GM12878 (cell line): ENCODE measurements at places on chromosomes 13 and 19.

DNA sequence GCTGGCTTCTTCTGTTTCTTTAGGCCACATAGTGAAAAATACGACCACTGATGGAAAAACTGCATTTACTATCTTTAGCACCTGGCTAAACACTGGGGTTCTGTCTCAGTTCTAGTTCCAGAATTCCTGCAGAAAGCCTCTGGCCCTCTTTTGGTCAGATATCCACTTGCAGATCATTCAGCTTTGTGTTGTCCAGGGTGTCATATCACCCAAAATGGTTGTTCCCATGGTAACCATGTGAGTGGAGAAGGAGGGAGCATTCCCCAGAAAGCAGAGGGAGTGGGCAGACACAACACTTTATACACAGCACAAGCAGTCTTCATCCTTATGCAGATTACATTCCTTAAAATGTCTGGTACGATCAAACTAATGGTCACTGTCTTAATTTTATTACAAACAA lies 73.5 kb downstream of the CAB39L start:
- no peak for DNase-seq

DNA sequence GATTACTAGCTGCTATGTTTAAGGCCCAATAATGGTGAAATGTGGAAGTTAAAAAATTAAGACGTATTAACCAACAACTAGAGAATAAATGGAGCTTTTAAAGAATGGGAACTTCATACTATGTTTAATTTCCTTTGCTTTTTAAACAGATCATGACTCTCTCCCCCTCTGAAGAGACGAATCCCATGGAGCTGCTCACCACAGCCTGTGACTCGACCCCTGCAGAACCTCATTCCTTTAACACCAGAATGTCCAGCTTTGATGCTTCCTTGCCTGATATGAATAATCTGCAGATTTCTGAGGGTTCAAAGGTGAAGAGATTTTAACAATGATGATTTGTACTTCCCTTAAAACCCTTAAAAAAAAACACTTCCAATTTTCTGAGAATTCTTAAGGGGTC lies 53.0 kb downstream of the ZAR1L start:
- no peak for DNase-seq

GRCh38 chr19:15666883-15667282 lies 6.0 kb upstream of the CYP4F12 start:
- DNase-seq: no peak

DNA sequence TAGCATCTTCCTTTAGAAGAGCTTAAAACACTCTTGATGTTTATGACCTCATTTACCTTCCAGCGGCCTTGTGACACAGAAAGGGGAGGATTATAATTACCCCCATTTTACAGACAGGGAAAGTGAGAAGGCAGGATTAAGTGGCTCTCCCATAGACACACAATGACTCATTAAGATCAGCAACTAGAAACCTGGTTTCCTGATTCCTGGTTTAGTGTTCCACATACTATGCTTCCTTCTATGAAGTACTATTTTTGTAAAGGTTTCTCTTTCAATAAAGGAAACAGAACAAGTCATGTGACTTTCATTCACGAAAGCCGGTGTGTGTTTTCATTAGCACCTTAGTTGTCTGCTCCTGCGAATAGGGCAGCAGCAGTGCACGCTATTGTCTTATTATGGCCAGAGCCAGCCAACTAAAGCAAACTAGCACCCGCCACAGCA lies 8.3 kb downstream of the IRS2 start:
- no peak for DNase-seq
